ENCODE measurements at places on chromosomes 5 and 9.

- no peak for DNase-seq
Measured at GRCh38 chr5:16659536-16659935, 42.7 kb upstream of the RETREG1 start.

GRCh38 chr9:33177086-33177485 is 9.9 kb upstream of the B4GALT1 start:
- DNase-seq = no peak

DNA sequence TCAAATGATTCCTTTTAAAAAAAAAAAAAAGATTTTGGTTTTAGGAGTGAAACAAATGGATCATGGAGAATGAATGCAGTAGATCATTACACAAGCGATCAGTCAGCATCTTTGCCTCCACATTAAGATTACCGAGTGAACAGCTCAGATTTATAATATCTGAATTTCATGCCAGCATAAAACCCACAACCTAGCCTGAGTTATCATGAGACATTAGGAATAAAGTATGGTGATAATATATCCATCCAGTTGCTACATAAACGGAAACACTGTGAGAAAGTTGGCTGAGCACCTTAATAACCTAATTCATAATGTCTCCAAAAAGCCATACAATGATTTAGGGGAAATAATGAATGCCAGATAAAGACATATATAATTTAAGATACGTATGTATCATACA is 553.1 kb upstream of the TUSC1 start:
- DNase-seq = no peak

- DNase-seq = no peak
Measured at GRCh38 chr9:18739641-18740318, 265.8 kb downstream of the ADAMTSL1 start.

DNA sequence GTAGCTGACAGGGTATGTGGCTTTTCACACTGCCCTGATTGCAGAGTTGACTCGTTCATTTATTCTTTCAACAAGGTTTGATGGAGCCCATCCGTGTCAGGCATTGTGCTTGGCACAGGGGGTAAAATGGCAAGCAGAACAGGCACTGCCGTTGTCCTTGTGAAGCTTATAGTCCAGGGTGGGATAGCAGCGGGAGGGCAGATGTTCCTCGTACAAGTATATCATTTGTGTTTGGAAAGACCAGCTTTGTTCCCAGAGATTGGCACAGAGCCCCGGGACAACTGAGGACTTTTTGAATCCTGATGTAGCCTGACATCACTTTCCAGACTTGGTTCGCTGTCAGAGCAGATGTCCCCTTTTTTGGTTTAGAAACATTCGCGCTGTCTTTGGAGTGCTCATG is 50.9 kb downstream of the MVB12B start:
- DNase-seq = no peak

DNA sequence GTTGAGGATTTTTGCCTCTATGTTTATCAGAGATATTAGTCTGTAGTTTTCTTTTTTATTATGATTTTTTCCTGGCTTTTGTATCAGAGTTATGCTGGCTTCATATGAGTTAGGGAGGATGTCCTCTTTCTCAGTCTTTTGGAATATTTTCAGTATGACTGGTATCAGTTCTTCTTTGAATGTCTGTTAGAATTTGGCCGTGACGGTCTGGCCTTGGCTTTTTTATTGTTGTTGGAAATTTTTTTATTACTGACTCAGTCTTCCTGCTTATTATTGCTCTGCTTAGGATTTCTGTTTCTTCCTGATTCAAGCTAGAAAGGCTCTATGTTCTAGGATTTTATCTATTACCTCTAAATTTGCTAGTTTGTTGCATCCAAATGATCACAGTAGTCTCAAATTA is 421.9 kb downstream of the CDH10 start:
- no peak for DNase-seq

GRCh38 chr5:5122776-5123175 is 17.4 kb upstream of the ADAMTS16 start:
- DNase-seq = no peak

DNA sequence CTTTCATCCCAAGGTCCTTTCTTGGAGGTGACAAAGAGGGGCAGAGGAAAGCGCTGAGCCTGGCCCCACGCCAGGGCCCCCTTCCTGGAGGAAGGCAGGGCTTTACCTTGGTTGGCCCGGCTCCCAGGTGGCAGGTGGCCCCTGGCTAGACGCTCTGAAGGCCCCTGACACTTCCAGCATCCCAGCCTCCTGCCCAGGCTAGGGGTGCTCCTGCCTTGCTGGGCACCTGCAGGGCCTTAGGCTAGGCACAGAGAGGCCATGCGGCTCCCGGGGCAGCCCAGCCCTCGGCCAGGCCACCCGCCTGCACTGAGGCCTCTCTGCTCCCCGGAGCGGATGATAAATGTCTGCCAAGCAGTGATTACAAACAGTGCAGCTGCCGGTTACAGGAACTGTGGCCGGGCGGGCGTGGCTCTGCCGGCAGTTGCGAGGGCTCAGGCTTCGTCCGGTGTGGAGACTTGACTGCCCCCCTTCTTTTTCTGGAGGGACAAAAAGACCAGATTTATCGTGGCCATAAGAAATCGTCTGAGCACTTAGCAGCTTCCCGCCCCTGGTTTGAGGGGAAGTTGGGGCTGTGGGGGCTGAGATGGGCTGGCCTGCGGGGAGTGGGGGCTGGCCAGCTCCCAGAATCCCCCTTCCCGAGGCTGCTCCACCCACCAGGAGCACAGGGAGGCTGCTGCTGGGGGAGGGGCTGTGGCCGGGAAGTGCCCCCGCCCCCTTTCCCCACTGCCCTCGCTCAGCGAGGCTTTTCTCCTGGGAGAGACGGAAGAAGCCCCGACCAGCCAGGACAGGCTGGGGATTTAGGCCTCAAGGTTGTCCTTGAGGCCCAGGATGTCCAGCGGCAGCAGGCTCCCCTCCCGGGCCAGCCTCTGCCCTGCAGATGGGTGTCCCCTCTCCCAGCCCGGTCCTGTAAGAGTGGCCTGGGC is 31.6 kb upstream of the UBAC1 start:
- no peak for DNase-seq

DNA sequence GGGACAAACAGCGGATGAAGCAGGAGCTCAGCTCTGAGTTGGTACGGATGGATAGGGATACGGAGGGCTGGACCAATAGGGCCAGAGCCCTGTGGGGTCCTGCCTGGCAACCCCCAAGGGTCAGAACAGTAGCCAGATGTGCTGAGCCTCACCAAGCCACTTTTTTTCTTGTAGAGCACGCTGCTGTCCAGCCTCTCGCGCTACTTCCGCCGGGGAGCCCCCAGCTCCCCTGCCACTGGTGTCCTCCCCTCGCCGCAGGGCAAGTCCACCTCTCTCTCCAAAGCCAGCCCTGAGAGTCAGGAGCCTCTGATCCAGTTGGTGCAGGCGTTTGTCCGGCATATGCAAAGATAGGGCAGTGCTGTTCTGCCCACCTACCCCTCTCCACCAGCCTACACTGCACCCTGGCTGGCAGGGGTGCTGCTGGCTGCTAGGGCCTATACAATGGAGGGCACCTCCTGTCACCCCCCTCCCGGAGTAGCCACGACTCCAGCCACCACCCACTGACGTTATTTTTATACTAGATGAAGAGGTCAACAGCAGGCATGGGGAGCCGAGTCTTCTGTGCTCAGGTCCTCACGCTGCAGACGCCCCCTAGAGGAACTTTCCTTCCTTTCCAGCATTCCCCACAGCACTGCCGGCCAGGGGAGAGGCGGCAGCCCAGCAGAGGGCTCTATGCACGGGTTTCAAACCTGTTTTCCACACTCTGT is 21.6 kb downstream of the SH3GLB2 start:
- DNase-seq = peak; percentile 15

- no peak for DNase-seq
Measured at GRCh38 chr5:35063414-35063813, 15.7 kb upstream of the AGXT2 start.

DNA sequence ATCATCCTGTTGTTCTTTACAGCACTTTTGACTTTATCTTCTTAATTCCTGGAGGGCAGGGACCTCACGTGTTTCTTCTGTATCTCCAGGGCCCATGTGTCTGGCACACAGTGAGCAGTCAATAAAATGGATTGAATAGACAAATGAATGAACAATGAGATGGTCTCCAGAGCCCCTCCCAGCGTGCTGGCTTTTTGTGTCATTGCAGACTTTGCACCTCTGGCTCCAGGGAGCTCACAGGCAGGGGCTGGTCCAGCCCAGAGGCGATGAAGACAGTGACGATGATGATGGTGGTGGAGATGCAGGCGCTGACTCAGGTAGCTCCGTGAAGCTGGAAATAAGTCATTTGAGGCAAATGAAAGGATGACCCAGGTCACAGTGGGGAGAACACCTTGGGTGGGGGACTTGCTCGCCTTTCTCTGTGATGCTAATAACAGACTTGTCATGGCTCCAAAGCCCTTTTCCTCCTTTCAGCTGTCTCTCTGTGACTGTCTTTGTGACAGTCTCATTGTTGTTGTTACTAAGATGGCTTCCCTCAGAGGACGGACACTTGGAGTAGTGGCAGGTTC is 30.4 kb upstream of the FABP6 start:
- no peak for DNase-seq

- no peak for DNase-seq
Measured at GRCh38 chr5:110048491-110048890, 358.8 kb downstream of the MAN2A1 start.

DNA sequence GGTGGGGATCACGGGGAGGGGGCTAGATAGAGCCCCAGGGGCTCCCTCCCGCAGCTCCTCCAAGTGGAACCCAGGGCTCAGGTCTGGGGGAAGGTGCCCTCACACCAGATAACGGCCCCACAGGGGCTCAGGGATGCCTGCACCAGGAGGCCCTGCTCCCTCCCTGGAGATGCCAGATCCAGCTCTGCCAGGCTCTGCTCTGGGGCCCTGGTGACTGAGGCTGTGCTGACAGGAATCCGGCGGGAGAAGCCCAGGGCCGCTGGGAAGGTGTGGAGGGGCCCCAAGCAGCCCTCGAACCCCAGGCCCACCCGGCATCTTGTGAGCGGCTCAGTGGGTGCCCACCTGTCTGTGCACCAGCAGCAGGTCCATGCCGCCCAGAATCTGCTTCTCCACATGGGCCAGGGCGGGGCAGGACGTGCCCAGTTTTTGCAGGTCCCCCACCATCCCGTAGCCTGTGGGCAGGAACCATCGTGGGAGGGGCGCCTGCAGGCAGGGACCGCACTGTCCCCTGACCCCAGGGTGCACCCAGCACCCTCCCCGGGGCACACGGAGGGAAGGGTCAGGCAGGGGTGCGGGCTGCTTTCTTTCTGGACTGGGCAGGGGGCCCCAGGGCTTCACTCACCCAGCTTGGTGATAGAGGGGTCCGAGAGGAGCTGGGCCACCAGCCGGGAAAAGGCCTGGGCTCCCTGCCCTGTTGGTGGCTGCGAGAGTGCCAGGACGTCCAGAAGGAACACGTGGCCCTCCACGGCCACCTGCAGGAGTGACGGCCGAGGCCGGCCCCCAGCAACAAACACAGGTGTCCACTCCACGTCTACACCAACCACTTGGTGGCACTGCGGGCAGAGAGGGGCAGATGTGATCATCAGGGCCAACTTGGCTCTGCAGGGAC is 48.9 kb upstream of the NRARP start:
- DNase-seq = no peak

DNA sequence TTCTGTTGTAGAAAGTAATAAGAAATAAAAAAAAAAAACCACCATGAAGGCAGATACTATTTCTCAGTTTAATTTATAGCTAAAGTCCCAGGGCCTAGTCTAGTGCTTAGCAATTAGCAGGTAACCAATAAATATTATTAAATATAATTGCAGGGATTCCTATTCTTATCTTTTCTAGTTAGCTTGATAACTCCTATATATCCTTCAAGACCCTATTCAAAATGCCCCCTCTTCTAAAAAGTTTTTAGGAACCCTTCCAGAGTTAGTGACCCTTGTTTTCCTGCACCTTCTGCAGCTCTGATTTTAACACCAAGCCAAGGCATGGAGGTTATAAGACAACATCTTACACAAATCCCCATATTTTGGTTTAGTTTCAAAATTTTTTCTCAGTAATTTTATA is 24.6 kb upstream of the ALDH1B1 start:
- no peak for DNase-seq

DNA sequence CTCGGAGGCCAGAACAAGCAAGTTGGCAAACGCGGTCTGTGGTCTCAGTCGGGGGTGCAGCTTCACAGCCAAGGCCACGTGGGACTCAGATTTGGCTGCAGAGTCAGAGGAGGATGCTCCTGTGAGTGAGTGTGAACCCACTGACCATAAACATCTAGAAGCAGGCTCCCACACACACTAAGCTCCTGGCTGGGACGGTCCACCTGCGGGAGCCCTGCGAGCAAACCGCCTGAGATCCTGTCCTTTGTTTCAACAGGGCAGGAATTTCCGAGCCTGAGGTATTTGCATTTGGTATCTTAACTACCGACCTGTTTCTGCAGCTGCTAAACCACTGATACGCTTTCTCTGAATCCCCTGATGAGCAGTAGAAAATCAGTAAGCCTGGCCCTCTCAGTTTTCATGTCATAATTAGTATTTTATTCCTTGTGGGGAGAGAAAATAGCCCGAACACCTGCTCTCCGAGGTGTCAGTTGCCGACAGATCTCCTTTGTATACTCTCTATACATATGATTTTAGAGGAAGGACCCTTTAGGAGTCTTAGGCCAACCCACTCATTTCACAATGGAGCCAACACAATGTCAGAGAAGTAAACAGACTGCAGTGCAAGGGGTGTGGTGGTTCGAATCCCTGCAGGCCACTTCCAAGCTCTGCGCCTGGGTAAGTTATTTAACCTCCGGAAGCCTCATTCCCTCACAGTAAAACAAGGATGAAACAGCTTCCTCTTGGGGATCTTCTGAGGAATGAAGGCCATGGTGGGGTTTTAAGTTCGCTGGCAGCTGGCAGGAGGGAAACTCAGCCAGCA is 40.9 kb upstream of the PWWP2A start:
- DNase-seq = no peak

- no peak for DNase-seq
Measured at GRCh38 chr9:96462541-96462940, 12.6 kb downstream of the HABP4 start.

DNA sequence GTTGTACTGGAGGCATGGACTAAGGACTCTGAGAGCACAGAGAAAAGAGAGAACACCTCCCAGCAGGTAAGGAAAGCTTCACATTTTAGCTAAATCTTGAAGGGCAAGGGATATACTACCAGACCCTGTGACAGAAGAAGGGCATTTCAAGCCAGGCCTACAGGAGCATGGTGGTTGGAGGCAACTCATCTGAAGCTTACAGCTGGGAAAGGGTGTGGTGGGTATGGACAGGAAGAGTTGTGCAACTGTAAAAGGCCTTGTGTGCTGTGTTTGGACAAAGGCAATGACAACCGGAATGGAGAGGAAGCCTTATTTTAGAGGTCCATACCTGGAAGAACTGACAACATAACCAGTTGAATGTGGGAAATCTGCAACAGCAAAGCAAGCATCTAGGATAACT is 31.2 kb downstream of the NIPSNAP3B start:
- no peak for DNase-seq

Measured in stimulated activated CD8-positive, alpha-beta memory T cell treated with anti-CD3 and anti-CD28 coated beads, Interleukin-12 subunit alpha, Interleukin-12 subunit beta, amount 100 ng/mL, for 1 hour (primary cell).